ENCODE measurements at places on chromosomes 3 and 15.

GRCh38 chr3:16584880-16585279 lies 20.3 kb downstream of the DAZL start:
- no peak for DNase-seq

GRCh38 chr3:159782724-159783421 lies 205.8 kb upstream of the IL12A start:
- no peak for DNase-seq

DNA sequence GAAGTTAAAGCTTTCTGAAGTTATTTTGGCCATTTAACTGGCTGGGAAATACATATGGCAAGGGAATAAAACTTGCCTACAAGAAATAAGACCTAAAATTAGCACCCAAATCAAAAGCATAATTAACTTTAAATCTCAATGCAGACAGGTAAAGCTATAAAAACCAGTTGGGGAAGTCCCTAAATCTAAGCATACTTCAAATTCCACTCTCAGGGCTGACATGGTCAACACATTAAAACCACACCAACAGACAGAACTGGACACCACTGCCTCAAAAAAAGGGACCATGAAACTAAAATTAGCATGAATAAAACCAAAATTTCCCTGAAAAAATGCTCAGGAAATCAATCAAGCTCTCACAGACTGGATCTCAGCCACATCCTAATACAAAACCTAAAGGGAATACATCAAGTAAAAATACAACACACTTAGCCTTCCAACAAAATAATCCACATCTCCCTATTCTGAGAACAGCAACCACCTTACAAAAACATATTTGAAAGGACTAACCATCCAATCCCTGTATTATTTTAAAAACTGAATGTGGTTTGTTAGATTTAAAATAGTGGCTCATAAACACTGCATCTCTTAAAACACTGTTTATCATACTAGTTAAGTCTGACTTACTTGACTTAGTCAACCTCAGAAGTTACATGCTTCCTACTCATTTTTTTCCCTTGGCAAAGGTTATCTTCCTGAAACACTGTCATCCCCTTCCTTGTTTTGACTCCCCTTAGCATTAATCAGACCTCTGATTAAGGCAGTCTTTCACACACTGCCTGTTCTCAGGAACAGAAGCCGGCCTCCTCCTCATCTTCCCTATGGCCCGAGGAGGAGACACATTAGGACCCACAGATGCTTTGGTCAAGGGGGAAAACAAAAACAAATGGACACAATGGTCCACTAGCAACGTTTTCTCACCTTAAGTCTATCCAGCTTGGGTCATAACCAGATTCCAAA lies 8.3 kb downstream of the TRA2B start:
- DNase-seq: no peak

DNA sequence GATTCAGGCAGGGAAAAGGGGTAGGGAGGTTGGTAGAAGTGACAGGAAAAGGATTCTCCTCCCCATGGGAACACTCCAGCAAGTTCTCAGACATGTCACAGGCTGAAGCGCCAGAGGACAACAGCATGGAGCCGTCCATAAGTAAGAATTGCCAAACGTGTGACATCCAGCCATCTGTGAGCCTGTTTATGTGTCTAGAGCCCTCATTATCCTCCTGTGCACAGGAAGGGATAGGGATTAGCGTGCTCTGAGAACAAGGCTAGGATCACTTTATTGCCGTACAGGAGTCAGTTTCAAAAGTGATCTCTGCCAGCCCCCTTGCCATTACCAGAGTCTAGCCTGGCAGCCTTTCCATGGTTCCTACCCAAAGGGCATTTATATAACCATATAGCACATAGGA lies 549.5 kb downstream of the NTRK3 start:
- DNase-seq: no peak

DNA sequence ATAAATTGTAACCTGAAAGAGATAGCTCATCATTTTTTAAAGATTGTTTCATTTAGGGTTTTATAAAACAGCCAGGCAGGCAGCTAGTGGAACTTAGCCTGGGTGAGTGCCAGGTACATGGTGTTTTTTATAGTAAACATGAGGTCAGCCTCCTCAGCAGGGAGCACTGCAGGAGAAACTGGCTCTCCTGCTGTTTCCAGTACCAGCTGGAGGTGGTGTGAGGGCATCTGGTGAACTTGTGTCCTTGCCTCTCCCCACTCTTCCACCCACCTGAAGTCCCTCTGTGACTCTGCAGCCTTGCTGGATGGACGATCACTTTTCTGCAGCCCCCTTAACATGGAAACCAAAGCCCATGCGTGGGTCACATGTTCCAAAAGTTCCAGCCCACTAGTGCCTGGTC lies 128.4 kb downstream of the FAM174B start:
- DNase-seq: no peak
